ENCODE measurements at places on chromosomes 3 and 15. TPM values are rescaled to one million over a fixed set of nuclear protein-coding genes. Genes with fewer than 3 reads are reported as not detected.

Gene MAP3K13
- 34.7 TPM for total RNA-seq

Gene TEX55
- not detected for total RNA-seq

Gene ADIPOQ
- 208 TPM for total RNA-seq

Gene ACP3
- 6.9 TPM for total RNA-seq

Gene ST8SIA2
- total RNA-seq = 0.66 TPM

Gene SLC6A11
- not detected for total RNA-seq

Gene SETD5
- 135 TPM for total RNA-seq

Gene NR1D2
- 43.8 TPM for total RNA-seq

Gene CCNDBP1
- 106 TPM for total RNA-seq

Gene DHX36
- total RNA-seq = 122 TPM

Gene GOLGA8M
- total RNA-seq = 2.9 TPM

Gene VGLL3
- total RNA-seq = 17.9 TPM

Gene FBLN2
- 81.3 TPM for total RNA-seq

Gene HIGD1A
- total RNA-seq = 148 TPM

Gene DUOXA1
- 0.80 TPM for total RNA-seq

Gene TERC
- total RNA-seq = 125 TPM

Gene RLBP1
- total RNA-seq = not detected

Gene IMPG2
- total RNA-seq = 0.32 TPM

Gene ARHGEF26
- 19.8 TPM for total RNA-seq

Gene SCG3
- total RNA-seq = not detected

GRCh38 chr3:10583798-10584708, 78.7 kb upstream of the ATP2B2 start:
- DNase-seq = no peak

DNA sequence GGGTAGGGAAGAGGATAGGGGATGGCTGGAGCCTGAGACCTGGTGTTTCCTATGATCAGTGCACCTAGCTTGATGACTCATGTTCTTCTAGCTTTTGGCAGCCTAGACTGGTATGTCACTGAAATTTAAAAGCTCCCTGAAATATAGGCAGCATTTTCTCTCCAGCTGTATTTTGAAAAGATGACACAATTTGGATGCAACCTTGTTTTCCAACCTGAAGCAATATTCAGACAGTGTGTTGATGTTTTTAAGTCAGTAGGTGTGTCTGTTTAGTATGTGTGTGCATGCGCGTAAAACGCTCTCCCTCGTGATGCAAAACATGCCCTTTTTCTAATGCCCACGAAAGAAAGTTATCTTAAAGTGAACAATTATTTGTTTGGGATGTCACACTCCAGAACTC, 58.5 kb downstream of the RPL22L1 start:
- DNase-seq = no peak

DNA sequence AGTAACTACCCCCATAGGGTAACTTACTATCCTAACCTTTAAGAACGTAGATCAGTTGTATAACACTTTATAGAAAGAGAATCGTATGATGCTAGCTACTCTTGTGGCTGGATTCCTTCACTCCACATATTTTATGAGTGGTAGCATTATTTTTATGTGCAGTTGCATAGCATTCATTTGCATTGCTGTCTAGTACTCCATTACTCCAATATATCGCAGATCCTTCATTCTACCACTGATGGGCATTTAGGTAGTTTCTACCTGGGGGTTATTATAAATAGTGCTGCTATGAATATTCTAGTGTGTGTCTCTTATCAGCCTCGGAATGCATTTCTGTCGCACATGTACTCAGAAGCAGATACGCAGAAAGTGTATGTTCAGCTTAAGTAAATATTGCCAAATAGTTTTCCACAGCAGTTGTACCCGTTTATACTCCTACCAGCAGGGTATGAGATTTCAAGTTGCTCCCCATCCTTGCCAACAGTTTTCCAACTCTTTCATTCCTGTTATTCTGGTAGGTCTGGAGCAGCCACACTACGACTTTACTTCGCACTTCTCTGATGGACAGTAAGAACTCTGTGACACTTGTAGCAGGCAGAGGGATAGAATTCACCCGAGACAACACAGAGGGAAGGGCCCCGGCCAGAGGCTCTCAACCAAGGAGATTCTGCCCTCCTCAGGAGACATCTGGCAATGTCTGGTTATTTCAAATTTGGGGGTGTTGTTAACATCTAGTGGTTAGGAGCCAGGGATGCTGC, 9.8 kb upstream of the VGLL4 start:
- no peak for DNase-seq

DNA sequence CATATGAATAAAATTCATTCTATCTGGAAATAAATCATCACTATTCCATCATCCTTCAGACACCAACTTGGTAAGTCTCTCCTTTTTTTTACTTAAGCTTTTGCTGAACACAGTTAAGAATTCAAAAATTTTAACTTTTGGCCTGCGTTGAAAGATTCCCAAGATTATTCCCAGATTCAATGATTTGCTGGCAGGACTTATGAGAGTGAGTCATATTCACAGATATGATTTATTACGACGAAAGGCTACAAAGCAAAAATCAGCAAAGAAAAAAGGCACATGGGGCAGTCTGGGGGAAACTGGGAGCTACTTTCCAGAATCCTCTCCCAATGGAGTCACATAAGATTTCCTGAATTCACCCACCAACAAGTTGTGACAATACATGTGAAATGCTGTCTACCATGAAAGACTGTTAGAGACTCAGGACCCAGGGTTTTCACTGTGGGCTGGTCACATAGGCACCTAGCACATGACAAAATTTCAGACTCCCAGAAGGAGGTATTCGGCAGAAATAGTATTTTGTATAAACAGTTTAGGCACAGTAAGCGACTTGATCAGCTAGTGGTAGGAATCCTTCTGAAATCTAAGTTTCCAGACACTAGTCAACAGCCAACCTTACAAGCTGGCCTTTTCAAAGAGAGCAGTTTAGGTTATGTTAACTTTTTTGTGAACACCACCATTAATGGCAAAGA, 82.1 kb downstream of the DLG1 start:
- no peak for DNase-seq

DNA sequence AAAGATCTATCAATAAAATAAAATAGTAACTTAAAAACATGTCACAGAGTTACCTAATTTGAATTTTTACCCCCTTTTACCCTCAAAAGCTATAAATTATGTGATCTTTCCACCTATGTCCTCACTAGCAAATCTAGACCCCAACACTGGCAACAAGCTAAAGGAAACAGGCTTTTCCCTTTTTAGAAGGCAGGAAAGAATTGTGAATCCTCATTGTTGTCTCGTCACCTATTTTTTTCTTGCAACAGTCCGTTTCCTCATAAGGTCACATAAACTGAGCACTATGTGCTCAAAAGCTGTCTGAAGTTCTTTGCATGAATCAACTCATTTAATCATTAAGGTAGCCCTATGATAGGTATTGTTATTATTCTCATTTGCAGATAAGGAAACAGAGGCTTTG, 34.6 kb upstream of the DAZL start:
- no peak for DNase-seq

- DNase-seq = no peak
Measured at GRCh38 chr3:69504232-69504631, 118.3 kb upstream of the FRMD4B start.

DNA sequence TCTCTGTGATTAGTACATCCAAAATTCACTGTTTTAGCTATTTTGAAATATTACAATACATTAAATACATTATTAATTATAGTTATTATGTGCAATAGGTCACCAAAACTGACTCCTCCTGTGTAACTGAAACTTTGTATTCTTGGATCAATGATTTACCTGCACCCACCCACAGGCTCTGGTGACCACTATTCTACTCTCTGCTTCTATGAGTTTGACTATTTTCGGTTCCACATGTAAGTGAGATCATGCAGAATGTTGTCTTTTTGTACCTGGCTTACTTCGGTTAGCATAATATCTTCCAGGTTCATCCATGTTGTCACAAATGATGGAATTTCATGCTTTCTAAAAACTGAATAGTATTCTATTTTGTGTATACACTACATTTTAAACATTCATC, 43.8 kb downstream of the SLC2A2 start:
- no peak for DNase-seq

GRCh38 chr15:63449731-63450130, 54.7 kb upstream of the USP3 start:
- peak; percentile 64 for DNase-seq

DNA sequence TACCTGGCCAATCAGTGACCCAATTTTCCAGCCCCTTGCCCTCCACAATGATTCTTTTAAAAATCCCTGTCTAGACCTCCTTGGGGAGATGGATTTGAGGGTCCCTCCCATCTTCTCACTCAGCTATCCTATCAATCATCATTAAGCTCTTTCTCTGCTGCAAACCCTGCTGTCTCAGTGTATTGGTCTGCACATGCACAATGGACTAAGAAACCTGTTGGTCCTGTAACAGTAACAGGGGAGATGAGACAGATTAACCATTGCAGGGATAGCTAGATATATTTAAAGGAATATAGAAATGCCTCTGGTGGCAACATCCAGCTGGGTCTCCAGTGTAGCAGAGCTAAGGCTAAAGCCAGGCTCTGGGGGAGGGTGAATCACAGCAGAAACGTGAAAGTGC, 74.6 kb upstream of the CHRNA7 start:
- no peak for DNase-seq

DNA sequence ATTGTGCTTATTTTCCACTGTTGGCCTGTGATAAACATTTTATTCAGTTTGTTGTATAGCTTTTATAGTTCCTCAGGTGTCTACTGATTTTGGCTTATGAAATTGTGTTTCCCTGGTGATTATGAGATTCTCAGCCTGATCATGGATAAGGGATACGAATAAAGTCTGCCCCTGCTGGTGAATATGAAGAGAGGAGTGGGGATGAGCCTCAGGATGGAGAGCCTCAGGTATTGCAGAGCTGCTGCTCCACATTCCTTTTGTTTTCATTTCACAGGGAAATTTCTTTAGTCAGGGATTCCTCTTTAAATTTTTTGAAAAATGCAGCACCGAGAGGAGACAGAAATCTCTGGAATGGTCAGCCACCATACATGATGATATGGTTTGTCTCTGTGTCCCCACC, 14.7 kb upstream of the RAB6B start:
- DNase-seq = no peak

GRCh38 chr15:64944961-64945360, 33.3 kb downstream of the ANKDD1A start:
- DNase-seq = no peak

DNA sequence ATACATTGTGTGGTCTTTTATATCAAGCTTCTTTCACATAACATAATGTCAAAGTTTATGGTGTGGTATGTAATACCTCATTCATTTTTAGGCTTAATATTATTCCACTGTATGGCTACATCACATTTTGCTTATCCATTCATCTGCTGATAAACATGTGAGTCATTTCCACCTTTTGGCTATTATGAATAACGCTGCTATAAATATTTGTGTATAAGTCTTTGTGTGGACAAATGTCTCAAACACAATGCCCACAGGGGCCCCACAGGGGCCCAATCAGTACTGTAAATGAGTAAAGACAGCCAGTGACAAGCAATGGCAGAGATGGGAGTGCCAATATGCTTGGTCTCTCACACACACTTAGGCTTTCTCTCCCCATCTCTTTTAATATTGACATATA, 54.2 kb downstream of the PIK3R4 start:
- no peak for DNase-seq

- no peak for DNase-seq
Measured at GRCh38 chr3:122215592-122216298, 32.3 kb downstream of the CASR start.

- no peak for DNase-seq
Measured at GRCh38 chr3:42387802-42388651, 22.4 kb downstream of the LYZL4 start.

- DNase-seq = no peak
Measured at GRCh38 chr15:31480356-31481025, 153.9 kb downstream of the KLF13 start.

GRCh38 chr3:57029924-57030323, 30.5 kb upstream of the SPATA12 start:
- no peak for DNase-seq

GRCh38 chr3:57966829-57967228, 41.4 kb upstream of the FLNB start:
- no peak for DNase-seq

GRCh38 chr3:36295296-36295695, 85.0 kb upstream of the STAC start:
- no peak for DNase-seq

DNA sequence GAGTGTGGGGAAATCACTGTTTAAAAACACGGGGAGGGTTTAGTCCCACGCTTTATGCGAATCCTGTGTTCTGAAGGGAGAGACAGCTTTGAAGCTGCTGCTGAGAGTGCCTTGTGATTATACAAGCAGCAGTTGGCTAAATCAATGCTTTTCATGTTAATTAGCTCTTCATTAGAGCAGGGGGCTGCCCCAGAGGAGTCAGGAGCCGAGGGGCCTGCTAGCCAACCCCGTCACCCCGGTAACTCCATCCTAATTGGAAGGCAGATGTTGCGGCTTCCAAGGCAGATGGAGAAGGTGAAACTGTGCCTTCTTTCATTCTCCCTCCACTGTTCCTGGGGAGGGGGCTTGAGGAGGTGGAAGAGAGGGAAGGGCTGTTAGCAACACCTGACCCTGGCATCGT, 92.4 kb upstream of the ANKRD34C start:
- no peak for DNase-seq

- DNase-seq = no peak
Measured at GRCh38 chr3:193865339-193865738, 270.6 kb upstream of the HES1 start.

GRCh38 chr15:37416103-37416502, 315.8 kb upstream of the MEIS2 start:
- no peak for DNase-seq

GRCh38 chr3:37310666-37311050, 136.3 kb upstream of the LRRFIP2 start:
- no peak for DNase-seq

GRCh38 chr15:31398677-31399301, 72.2 kb downstream of the KLF13 start:
- no peak for DNase-seq

- no peak for DNase-seq
Measured at GRCh38 chr3:47685037-47685436, 96.7 kb downstream of the SMARCC1 start.
